ENCODE measurements at places on chromosomes 5 and 9.

GRCh38 chr9:84731696-84732095 is 62.2 kb downstream of the NTRK2 start:
- no peak for DNase-seq

GRCh38 chr9:127201071-127201541 is 63.5 kb upstream of the GARNL3 start:
- DNase-seq = no peak

GRCh38 chr9:99029083-99029645 is 75.7 kb upstream of the TGFBR1 start:
- DNase-seq = no peak

- no peak for DNase-seq
Measured at GRCh38 chr5:86155796-86156195, 461.9 kb upstream of the COX7C start.

- DNase-seq = no peak
Measured at GRCh38 chr9:20568400-20568799, 53.9 kb downstream of the MLLT3 start.

- DNase-seq = no peak
Measured at GRCh38 chr9:121289026-121289771, 21.2 kb downstream of the GSN start.

DNA sequence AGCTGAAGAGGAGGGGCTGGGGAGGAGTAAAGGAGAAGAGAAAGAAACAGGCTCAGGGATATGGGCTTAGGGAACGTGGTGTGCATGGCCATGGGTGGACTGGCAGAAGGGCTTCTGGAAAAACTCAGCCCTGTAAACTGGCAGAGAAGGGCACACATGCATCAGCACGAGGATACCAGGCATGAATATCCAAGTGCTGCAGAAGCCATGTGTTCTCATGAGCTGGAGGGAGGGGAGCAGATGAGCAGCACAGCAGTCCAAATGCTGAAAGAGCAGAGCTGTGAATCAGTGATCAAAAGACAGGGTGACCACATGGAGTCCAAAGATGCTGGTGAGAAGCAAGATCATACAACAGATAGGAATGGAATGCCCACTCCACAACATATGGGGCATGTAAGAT is 72.3 kb downstream of the SEMA5A start:
- no peak for DNase-seq

DNA sequence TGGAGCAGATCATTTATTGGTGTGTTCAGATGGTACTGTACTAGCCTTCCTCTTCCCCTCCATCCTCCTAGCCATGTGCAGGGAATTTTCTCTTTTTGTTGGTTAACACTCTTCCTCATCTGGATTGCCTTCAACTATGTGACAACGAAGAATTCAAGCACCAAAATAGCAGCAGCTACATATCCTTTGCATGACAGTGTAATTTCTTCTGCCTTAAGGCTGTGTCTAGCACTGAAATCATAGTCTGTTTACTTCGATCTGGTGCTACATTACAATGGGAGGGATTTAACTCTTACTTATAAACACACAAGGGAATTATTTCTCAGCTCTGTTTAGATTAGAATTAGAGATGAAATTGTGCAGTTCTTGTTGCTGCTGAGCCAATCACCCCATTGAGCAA is 260.4 kb downstream of the ARL15 start:
- DNase-seq = no peak

- DNase-seq = no peak
Measured at GRCh38 chr5:40746703-40747102, 9.1 kb downstream of the TTC33 start.

DNA sequence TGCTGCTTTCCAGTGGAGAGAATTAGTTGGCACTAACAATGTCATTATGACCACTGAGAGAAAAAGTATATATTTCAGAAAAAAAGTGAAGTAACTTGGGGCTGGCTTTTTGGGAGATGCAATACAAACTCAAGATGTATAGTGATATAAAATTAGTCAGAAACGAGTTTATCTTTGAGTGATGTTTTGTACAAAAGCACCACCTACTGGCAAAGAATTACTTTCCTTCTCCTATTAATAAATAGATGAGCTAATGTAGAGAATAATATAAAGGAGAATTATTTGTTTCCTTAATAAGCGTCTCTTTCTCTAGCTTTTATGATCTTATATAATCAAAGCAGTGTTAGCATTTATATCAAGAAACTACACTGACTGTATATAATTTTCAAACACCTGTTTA is 158.8 kb downstream of the MEF2C start:
- DNase-seq = no peak

DNA sequence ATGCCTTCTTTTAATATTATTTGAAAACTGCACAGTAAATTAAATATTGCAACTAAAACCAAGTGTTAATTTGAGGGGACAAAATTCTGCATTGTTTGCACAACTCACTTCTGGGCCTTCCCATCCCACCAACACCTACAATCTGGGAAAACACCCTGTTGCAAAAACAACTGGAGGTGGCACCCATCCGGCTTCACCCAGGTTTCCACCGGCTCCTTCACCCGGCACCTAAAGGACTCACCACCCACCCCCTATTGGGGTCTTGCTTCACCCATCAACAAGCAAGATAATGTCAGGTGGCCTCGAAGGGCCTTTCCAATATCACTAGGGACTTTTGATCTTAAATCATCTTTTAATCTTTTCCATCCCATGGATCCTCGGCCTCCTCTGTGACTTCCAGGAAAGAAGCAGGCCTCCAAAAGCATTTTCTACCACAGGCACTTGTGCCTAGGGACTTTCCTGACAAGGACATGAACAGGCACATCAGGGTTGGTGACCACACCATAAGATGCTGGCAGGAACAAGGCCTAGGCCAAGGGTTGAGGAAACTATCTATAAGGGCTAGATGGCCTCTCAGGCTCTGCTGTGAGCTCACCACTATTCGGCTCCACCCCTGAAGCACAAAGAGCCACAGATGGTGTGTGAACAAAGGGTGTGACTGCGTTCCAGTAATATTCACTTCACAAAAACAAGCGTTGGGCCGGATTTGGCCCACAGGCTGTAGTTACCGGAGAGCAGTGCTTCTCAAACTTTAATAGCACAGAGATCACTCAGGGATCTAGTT is 205.1 kb downstream of the AUH start:
- no peak for DNase-seq

DNA sequence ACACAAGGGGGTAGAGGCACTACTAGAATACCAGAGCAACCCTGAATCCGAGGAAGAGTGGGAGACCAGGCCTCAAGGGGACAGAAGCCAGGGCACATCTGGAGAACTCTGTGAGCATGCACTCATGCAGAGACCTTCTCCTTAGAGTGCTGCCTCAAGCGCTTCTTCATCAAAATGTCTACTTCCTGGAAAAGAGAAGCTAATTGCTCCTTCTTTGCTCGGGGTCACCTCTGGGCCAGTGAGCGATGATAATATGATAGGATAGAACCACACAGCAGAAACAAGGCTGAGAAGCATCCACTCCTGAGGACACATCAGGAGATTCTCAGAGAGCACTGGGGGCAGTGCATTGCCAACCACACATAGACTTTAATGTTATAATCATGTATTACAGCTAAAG is 23.7 kb upstream of the LMNB1 start:
- no peak for DNase-seq

All from DMS79 treated with DMSO at 0.1 percent for 48 hours (cell line).